HT-29 (cell line): ENCODE measurements at places on chromosomes 6 and 20.

- DNase-seq = no peak
Observed at GRCh38 chr6:35178932-35179832, 34.6 kb upstream of the SCUBE3 start.

DNA sequence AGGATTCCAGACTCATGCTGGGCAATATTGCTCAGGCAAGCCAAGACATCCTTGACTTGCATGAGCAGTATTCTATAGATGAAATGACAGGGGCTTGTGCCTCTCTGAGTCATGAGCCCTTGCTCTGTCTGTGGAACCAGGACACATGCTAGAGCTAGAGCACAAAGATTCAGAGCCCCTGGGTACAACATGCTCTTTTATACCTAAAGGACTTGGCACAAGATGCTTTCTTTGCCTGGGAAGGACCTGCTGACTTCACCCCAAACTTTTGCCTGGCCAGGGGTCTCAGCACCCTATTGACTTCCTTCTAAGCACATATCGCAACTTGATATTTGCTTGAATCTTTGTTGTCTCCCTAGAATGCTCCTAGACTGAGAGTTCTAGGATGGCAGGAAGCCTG lies 27.4 kb downstream of the TGM6 start:
- DNase-seq = no peak

DNA sequence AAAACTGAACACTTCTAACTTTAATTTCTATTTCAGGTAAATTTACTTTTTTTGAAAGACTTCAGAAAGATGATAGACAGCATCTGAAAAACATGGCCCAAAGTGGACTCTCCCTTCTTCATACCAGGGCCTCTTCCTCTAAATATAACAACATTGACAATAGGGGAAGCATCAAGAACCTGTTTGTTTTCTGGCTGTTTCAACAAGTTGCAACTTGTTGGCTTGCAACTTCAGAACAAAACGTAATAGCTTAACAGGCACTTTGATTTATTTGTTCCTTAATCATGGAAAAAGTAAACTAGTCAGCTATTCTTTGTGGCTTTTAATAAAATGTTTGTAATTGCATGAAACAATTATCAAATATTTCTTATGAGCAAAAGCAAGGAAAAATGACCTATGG lies 34.3 kb downstream of the RGS17 start:
- DNase-seq = no peak

DNA sequence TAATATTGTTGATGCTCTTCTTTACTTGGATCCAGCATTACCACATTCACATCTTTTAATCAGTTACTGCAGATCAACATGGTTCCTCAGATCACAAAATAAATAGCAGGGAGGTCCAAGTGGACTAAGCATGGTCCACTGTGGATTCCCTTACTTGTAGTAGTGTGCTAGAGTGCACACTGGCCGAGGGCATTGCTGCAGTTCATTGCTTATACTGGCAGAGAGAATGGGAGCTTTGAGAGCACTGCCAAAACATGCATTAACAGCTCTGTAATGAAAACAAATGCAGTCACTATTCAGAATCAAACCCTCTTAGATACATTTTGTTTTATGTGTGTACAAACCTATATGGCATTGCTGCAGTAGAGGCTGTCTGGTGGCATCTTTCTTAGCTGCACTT lies 471.5 kb downstream of the CD109 start:
- no peak for DNase-seq

DNA sequence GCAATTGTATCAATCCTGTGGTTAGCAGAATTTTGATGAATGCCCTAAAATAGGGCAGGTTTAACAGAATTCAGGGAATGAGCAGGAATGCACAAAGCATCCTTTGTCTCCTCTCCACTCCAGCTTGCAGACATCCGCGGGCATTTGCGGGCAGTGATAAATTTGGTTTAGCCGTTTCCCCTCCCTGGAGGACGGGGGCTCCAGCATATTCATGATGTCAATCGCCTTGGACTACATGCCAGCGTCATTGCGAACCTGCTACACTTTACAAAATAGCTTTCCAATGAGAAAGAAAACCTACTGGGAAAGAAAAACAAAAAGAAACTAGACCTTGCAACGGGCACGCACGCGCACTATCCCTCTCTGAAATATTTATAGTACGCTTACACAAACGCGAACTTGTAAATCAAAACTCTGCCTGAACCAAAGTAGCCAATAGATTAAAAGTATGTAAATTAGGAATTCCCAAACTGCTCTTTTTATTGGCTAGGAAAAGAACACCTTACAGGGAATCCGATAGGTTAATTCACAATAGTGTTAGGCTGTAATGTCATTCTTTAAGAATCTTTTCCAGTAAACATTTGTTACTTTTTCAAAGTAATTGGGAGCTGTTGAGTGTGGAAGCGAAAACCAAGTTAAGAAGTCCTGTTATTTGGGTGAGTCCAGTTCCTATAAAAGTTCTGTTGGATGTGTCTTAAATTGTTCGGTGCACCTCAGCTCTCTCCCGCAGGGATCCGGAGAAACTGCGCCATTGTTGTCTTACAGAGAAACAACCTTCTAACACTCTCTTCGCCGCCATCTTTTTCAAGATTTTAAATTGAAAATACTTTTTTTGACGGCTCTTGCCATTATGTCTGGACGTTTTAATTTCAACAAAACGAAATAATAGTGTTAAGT lies 136.7 kb downstream of the HFE start:
- peak; percentile 89 for DNase-seq

- no peak for DNase-seq
Observed at GRCh38 chr20:24836661-24837299, 112.3 kb upstream of the CST7 start.

GRCh38 chr20:7993238-7993637 lies 26.3 kb downstream of the TMX4 start:
- no peak for DNase-seq

GRCh38 chr20:45969712-45970634 lies 2.0 kb downstream of the ZNF335 start:
- peak; percentile 91 for DNase-seq

DNA sequence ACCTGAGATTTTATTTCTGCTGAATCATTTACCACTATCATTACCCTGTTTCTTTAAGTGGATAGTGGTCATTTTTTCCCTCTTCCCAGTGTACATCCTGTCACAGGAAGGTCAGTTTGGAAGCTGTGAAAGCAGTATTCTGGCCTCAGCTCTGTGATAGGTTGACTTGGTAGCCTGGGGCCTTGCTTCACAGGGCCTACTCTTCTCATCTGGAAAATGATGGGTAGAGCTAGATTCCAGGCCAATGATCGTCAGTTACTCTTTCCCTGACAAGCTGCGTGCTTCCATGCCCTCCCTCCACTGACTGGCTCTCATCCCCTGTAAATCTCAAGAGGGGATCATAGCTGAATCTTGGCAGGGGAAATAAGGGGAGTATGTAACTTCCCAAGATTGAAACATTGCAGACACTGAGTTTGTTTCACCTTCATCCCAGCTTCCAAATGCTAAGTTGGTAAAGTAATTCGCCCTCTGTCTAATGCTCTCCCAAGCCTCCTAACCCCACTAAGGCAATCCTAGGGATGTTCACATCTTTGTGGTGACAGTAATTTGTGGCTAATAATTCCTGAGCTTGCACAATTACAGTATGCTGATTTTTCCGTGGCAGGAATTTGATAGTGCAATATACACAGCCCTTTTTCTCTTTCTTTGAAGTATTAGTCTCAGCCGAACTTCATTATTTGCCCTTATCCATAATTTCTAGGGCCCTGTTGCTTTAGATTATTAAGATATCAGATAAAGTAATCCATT lies 51.2 kb downstream of the VAPB start:
- no peak for DNase-seq

DNA sequence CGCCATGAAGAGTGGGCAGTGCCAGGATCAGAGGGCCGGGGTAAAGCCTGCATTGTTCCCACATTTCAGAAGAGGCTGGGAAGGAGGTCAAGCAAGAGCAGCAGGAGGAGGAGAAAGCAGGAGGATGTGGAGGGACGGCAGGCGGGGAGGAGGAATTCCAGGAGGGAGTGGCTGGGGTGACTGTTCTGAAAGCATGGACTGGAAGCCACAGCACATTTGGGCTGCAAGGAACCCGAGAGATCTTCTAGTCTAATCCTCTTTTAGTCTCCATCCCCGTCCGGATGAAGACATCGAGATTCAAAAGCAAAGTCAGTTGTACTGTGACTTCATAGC lies 76.9 kb downstream of the FAM50B start:
- DNase-seq = no peak

- no peak for DNase-seq
Observed at GRCh38 chr6:67127041-67127440, 1420.0 kb upstream of the EYS start.

- DNase-seq = no peak
Observed at GRCh38 chr6:7451326-7451725, 61.7 kb downstream of the RIOK1 start.

DNA sequence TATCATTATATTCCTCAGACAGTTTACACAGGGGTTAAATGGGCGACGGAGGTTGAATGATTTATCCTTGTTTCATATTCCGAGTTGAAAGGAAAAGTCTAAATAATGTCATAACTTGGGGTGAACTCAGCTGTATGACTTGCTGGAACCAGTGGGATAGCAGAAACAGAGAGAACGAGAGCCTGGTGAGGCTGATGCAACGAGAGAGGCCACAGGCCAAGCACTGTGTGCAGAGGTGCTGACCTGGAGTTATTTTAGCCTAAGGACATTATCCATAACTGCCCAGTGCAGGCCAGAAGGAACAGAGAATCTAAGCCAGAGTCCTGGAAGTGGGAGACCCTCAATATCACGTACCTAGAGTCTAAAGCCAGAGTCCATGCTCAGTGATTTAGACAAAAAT lies 394.9 kb downstream of the MAFB start:
- no peak for DNase-seq

- peak; percentile 74 for DNase-seq
Observed at GRCh38 chr6:151765444-151765886, 42.0 kb upstream of the ESR1 start.

DNA sequence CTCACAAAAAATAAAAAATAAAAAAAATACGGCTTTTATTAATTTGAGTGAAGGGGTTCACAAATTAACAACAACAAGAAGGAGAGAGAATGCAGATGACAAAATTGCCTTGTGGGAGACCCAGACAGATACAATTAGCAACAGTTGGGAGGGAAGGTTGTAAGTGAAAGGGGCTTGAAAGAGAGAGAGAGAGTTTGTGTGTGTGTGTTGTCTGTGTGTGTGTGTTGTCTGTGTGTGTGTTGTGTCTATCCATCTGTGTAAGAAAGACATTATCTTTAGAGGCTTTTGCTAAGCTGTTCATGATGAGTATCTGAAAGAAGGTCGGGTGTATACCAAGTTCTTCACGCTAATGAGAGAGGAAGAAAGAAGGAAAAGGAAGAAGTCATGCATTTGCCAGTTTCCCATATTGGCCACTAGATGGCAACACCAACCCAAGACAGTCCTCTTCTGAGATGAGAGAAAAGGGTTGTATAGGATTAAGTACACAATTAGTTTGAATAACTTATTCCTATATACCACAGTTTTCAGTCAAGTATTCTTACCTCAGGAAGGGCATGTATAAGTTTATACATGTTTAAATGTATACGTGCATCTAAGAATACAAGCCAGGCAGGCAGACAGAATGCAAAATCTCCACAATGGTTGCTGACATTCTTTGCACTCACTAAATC lies 63.7 kb upstream of the CD2AP start:
- peak; percentile 90 for DNase-seq

GRCh38 chr6:123875784-123876183 lies 72.1 kb downstream of the NKAIN2 start:
- no peak for DNase-seq

DNA sequence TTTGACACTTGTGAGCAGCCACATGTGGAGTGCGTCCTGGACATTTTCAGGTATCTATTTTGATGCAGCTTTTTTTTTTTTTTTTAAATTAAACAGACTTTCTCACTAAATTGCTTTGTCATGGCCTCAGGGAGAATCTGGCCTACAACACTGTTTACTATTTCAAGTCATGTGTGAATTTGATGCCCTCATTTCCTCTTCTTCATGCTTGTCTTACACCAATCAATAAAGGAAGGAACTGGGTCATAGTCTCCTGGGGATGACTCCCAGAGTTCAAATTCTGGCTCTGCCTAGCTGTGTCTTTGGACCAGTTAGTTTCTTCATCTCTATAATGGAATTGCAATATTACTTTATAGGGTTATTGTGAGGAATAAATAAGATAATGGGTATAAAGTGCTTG lies 554.1 kb downstream of the PRKN start:
- DNase-seq = no peak
